ENCODE measurements at places on chromosomes 4 and X.

DNA sequence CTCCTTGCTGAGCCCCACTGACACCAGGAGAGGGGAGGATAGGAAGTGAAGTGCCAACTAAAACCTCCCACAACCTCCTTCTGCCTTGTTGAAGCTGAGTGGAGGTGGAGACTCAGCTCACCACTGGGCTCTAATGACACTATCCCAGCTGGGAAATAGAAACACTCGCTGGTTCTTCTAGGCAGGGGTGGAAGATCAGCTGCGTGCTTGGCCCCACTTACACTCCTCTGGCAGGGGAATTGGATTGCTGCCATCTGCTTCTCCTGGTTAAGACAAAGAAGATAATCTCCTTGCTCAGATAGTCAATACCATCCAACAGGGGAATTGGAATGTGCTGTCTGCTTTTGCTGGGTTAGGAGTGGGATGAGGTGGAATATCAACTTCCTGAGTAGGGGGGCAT, 392.5 kb downstream of the ZNF674 start:
- no peak for DNase-seq

DNA sequence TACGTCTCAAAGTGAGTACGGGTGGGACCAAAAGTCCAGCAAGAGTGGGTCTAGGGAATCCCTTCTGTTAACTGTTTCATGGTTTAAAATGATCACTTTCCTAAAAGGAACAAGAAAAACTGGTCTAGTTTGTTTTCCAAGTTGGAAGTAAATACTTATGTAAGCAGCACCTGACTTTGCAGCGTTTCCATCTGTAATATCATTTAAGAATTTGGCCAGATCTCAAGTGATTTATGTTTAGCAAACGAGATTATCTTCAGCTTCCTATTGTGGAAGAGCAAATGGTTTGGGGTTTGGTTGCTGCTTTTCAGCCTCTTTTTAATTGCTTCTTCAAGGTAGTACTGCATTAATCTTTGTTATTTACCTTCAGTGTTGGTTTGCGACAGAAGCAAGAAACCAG, 50.4 kb downstream of the FHIP1A start:
- DNase-seq: no peak

GRCh38 chrX:105228602-105229001, 8.1 kb upstream of the TEX13A start:
- no peak for DNase-seq

GRCh38 chr4:181161669-181162068, 1081.5 kb upstream of the TENM3 start:
- no peak for DNase-seq

DNA sequence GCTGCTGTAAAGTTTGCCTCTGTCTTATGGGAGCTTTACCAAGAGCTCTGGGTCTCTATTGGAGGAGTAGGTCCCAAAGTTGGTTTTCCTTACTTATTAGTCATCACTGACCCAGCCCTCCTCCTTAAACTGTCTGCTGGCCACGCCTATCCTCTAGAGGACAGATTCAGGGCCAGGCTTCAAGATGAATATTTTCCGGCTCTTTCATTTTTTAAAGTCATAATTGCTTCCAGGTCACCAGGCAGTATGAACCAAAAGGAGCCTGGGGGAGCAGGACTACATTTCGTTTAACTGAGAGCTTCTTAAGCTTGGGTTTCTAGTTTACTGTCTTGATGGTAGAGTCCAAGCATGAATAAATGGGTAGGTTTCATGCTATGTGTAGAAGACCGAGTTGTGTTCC, 13.7 kb downstream of the BCORL1 start:
- no peak for DNase-seq

GRCh38 chr4:122806981-122807679, 19.5 kb upstream of the FGF2 start:
- DNase-seq: no peak

Data from stimulated activated CD4-positive, alpha-beta T cell treated with anti-CD3 and anti-CD28 coated beads, Interleukin-1b, Interleukin-23, amount 100 ng/mL, for 1 hour (primary cell).